Inflammatory macrophage (primary cell): ENCODE measurements at places on chromosomes 11 and 22.

GRCh38 chr11:1947592-1948237 lies 583 bp downstream of the MRPL23 start:
- no peak for DNase-seq

DNA sequence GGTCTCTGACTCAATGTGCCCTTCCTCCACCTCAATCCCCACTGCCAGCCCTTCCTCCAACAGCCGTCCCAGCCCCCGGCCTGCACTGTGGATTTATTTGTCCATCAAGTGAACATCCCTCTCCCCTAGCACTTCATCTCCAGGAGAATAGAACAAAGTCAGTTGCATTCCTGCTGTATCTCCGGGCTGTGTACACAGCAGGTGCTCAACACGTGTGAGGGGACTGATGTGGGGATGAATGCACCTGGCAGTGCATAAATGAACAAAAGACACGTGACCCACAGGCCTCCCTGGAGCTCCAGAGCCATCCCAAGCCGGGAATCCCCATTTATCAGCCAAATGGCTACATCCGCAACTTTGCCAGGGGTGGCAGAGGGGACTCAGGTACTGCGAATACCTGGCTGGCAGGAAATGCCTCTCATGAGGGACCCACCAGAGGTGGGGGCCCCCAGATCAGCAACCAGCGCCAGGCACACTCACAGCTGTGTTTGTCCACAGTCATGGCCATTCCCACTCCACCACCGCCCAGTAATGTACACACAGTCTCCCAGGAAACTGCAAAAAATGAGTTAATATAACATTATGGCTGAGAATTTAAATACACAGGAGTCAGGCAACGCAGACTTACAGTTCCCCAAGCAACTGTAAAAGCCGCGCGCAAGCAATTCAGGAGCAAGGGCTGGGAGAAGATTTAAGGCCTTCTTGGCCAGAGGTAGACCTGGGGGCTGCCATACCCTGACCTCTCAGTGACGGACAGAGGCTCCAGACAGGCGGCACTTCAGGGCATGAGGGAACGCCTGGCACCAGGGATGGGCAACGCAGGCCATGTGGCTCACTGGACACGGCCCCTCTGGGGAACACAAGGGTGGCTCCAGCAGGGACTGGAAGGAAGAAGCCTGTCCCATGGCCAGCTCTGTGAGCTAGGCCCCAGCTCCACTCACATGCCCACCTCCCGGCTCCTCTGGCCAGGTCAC lies 50.3 kb upstream of the TCF20 start:
- no peak for DNase-seq

- DNase-seq = no peak
Measured at GRCh38 chr11:127383026-127383425, 382.5 kb upstream of the KIRREL3 start.

- DNase-seq = no peak
Measured at GRCh38 chr22:29172216-29172615, 33.5 kb upstream of the EMID1 start.

GRCh38 chr11:123560006-123560405 lies 94.4 kb downstream of the SCN3B start:
- peak; percentile 59 for DNase-seq

- DNase-seq = no peak
Measured at GRCh38 chr11:45761659-45762058, 43.3 kb upstream of the SLC35C1 start.

DNA sequence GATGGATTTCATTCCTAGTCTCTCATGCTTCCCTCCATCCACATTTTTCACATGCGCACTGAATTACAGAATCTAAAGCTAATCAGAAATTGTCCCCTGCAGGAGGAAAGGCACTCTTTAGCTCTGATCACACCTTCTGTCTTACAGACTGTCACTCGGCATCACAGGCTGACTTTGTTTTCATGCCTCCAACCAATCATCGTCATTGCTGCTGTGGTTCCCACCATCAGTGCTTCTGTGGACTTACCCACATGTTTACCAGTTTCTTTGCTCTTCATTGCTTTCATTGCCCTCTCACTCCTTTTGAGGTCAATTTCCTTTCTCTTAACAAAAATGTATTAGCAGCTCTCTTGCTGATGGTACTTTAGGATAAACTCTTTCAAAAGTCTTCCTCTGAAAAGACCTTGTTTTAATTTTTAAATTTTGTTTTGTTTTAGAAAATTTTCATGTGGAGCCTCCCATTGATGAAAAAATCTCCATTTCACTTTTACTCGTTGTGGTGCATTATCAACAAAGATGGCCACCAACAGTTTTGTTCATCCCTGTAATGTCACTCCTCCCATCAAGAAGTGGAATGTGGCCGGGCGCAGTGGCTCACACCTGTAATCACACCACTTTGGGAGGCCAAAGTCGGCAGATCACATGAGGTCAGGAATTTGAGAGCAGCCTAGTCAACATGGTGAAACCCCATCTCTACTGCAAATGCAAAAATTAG lies 20.2 kb upstream of the TREH start:
- DNase-seq = no peak

DNA sequence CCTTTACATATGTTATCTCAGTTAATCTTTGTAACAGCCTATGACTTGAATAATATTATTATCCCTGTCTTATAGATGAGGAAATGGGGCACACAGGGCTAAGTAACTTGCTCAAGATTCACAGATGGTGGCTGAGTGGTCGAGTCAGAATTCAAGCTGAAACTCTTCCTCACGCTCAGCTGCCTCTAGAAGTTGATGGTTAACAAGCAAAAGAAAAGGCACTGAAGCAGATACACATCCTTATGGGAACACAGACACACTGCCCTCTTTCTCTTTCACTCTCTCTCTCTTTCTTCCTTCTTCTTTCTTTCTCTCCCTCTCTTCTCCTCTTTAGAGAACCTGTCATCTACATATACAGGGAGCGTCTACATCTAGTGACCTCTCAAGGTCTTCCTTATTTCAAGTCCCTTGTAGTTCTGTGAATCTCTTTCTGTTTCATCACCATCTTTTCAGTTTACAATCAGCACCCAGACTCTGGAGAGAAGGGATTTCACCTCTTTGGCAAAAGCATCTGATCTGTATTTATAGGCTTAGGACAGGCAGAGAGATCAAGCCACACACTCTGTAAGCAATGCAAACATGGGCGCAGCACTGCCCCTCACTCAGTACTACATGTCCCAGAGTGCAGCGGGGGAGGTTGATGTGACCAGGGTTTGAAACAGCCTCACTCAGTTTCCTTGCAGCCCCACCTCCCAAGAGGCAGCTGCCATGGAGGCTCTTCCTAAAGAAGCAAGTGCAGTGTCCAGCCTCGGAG lies 75.7 kb downstream of the GRAMD1B start:
- no peak for DNase-seq

GRCh38 chr11:64881476-64881875 lies 3.1 kb upstream of the EHD1 start:
- DNase-seq = no peak

DNA sequence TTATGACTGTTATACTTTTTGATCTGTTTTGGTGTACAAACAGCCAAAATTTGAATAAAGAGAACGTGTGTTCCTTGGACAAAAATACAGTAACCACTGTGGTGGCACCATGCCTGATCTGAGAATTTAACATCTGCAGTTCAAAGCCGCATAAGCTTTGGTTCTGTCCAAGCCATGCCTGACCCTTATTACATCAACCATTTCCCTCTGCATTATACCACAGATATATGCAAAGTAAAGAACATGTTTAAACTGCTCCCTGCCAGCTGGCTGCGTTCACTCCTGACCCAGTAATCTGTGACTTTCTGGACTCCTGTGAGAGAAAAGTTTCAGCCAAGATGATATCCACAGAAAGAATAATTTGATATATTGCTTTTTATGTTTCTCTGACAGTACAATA lies 890.5 kb upstream of the ANO3 start:
- DNase-seq = no peak

DNA sequence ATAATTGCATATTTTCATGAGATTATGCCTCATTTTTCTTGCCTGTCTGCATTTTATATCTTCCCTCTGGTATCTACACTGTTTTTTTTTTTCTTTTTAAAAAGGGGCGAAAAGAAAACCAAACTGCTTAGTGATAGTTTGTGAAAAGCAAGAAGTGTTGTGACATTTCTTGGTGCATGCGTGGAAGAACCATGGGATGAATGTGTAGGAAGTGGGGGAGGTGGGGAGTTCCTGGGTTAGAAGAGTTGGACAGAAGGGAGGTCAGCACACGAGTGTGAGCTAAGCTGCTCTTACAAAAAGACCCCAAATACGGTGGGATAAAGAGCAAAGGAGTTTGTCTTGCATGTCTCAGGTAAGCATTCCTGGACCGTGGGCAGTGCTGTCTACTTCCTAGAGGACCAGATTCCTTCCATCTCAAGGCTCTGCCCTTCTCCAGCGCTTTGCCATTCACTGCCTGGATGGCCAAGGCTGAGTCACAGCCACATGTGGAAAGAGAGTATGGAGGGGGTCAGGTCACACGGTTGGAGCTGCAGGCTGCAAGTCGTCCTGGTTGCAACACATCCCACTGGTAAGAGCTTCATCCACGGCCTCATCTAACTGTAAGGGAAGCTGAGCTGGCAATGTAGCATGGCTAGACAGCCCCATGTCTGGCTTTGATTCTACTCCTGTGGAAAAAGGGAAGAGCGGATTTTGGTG lies 300.6 kb downstream of the DDX10 start:
- DNase-seq = peak; percentile 86

DNA sequence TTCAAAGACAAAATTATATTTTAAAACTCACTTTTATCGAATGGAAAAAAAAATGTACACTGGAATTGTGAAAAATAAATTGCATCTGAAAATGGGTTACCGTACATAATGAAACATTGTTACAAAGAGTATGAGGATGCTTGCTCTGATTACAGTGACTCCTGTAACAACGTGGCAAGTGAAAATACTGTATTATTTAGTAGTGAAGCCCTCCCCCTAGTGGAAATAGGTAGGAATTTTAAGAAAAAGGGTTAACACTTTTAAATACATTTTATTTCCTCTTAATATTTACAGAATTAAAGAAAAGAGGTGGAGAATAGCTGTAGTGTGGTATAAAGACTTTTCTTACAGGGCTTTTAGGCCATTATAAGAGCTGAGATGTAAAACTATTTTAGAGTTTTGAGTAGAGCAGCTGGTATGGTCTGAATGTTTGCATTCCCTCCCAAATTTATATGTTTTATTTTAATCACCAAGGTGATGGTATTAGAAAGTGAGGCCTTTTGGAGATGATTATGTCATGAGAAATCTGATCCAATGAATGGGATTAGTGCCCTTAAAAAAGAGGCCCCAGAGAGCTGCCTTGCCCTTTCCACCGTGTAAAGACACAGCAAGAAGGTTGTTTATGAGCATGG lies 25.2 kb downstream of the FAM76B start:
- peak; percentile 35 for DNase-seq

GRCh38 chr11:1340111-1340510 lies 30.7 kb upstream of the TOLLIP start:
- DNase-seq = no peak

GRCh38 chr22:22558972-22559603 lies at the start of gene PRAME:
Gene PRAME (minus strand): TSS chr22:22559265. CDS start chr22:22556832, 2,433 bp downstream.
- DNase-seq = peak; percentile 83

DNA sequence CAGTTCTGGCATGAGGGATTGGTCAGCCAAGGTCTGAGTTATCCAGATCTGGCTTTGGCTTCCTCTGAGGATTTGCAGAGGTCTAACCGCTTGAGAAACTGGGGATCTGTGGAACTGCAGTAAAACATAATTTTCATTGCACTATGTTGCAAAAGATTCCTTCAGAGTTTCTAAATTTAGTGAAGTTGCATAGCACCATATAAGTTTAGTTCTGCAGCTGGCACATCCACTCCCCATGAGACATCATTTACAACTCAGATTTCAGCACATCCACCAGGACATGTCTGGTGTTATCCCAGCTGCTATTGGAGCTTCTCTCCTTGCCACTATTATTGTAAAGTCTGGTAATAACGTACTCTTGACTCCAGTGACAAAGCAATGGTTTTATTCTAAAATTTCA lies 181.5 kb downstream of the CWF19L2 start:
- DNase-seq = no peak

DNA sequence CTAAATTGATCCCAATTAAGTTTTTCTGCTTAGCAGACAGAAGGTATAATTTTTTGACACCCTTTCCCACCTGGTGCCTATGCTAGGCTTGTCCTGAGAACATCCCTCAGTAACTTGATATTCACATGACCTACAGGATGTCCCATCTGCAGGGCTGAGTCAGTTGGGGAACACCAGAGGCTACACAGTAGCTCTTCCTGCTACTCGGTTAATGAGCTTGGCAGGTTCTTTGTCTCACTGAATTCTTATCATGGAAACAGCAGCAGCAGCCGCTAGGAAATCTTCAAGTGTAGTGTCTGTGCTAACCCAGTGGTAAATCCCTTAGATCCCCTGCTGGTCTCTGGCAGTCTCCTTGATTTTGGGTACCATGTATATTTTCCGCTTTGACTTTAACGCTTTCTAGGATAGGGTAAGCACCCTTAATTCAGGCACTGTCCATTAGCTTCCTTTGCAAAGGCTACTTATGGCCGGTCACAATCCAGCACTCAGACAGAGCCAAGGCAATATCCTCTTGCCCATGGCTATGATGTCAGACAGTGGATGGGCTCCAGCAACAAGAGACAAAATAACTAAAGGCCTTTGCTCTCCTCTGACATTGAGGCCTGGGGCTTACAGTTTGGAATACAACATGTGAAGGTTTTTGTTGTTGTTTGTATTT lies 8.5 kb downstream of the MRPL16 start:
- DNase-seq = no peak

- DNase-seq = peak; percentile 24
Measured at GRCh38 chr11:60498399-60498798, 5.8 kb downstream of the MS4A12 start.

- no peak for DNase-seq
Measured at GRCh38 chr11:69233744-69234570, 60.0 kb upstream of the MYEOV start.

DNA sequence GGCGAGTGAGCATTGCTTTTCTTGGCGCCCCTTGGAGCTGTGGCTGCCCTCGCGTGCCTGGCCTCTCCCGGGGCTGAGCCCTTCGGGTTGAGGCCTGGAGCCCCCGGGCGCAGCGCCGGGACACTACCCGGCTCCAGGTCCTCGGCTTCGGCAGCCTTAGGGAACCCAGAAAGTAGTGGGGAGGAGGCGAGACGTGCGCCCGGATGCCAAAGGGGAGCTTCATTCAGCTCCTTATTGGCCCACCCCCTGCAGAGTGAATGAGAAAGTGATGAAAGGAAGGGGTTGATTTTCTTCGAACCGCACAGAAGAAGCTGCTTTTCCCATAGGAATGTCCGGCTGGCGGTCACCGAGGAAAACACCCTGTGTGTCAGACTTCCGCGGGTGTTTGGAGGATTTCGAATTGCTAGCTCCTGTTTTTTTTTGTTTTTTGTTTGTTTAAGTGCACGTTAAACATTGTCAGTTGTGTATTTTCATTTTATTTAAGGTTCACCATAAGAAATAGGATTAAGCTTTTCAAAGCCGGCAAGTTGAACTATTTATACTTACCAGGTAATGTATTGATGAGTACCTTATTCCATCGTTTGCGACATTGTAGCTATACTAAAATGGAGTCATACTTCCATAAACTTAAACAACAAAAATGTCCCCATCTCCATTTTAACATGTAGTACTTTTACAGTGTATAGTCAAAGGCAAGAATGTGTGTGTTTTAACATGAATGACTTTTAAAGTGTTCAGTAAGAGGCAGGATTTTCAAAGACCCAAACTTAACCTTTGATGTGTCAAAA lies 841 bp upstream of the EIF4G2 start:
- DNase-seq = no peak

GRCh38 chr22:46116491-46116958 lies 33.8 kb upstream of the PPARA start:
- peak; percentile 88 for DNase-seq

GRCh38 chr11:862081-862661 lies 19.5 kb downstream of the TSPAN4 start:
- no peak for DNase-seq

GRCh38 chr11:72633068-72633467 lies 41.2 kb downstream of the PDE2A start:
- DNase-seq = no peak
